CD4-positive, alpha-beta T cell treated with Interleukin-6 at 100 ng/mL for 8 hours (primary cell): ENCODE measurements at places on chromosomes 6 and 20.

DNA sequence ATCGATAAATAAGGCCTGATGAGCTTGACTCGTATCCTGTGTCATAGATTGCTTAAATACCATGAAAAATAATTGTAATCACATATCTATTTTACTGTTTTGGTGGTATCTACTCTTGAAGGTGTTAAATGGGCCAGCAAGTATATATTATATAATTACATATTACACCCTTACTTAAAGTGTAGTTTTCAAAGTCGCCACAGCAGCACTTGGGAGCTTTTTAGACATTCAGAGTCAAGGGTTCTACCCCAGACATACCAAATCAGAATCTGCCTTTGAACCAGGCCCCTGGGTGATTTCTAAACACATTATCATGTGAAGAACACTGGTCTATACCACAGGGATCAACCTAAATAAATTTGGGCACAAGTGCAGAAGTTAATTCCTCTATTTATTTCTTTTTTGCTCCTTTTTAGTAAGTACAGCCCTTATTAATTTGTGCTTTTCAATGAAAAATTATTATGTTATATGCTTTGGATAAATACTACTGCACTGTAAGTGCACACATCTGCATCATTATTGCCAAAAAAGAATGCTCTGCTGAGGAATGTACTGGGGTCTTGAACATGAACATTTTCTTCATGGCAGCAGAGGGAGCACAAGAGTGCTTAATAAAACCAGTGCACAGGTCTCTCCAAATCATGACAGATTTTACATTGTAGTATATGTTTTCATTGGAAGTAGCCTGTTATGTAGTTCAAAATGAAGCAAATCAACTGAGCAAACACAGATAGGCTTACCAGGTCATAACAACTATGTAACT, 3.1 kb upstream of the ATXN1 start:
- DNase-seq, result peak; percentile 27

DNA sequence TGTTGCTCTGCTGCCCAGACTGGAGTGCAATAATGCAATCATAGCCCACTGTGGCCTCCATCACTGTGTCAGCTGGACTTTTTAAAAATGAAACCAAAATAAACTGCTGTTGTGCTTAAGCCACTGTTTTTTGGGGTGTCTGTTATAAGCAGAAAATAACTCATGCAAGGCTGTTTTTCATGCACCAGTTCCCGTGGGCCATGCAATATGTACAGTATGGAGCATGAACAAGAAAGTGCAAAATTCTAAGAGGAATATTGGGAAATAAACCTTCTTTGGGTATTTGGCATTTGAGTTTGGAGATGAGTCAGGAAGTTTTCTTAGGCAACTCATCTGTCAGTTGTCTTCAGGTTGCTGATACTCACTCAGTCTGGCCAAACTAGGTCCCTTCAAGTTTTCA, 14.9 kb upstream of the ZFAND3 start:
- DNase-seq, result no peak

GRCh38 chr6:9799582-9799981, 615.3 kb downstream of the TFAP2A start:
- DNase-seq, result no peak

- no peak for DNase-seq
Measured at GRCh38 chr6:150143516-150144293, 861 bp downstream of the PPP1R14C start.

- DNase-seq, result no peak
Measured at GRCh38 chr6:156850353-156850752, 73.2 kb downstream of the ARID1B start.

GRCh38 chr20:58360936-58361335, 28.1 kb upstream of the VAPB start:
- DNase-seq, result no peak

GRCh38 chr6:118968416-118968815, 33.5 kb upstream of the MCM9 start:
- DNase-seq, result no peak

DNA sequence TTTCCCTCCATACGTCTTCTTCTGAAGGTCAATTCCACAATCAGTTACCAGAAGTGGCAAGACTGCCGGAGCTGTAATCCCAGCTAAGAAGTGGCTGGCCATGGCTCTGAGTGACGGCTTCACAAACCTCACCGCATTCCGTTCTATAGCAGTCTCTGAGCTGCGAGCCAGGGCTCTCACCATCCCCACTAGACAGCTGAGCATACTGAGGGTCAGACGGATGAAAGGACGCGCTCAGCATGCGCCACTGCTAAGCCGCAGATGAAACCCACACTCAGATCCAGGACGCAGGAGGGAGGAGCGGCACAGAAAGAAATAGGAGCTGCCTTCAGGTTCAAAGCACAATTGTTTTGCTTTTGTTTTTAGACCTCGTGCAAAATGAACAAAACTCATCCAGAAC, 97.9 kb downstream of the ANKRD60 start:
- DNase-seq, result no peak

GRCh38 chr6:5997420-5997987, 9.2 kb downstream of the NRN1 start:
- no peak for DNase-seq

- DNase-seq, result no peak
Measured at GRCh38 chr20:4812216-4812615, 90.5 kb downstream of the PRND start.

DNA sequence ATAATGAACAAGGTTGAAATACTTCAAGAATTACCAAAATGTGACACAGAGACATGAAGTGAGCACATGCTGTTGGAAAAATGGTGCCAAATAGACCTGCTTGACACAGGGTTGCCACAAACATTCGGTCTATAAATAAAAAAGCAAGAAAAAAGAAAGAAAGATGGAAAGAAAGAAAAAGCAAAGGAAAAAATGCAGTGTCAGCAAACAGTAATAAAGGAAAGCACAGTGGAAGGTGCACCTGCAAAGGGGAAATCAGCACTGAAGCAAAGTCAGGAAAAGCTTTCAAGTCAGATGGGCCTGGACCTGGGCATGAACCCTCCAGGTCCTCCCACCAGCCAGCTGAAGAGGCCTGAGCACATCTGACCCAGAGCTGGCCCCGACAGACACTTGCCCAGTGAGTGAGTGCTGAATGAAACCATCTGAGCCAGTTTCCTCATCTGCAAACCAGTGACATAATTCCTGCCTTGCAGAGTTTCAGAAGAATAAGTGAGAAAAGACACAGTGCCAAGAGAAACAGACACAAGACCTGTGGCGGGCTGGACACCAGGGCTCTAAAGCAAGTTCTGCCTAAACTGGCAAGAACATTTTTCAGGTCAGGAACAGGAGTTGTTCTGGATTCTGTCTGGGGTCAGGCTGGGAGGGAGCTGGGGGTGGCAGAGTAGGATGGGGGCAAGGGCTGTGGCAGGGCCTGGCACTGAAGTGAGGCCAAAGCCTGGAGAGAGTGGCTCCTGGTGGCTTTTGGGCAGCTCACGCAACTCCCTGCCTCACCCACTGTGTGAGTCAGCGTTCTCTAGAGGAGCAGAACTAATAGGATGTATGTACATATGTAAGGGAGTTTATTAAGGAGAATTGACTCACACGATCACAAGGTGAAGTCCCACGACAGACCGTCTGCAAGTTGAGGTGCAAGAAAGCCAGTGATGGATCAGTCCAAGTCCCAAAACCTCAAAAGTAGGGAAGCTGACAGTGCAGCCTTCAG, 23.9 kb upstream of the MICB start:
- no peak for DNase-seq

DNA sequence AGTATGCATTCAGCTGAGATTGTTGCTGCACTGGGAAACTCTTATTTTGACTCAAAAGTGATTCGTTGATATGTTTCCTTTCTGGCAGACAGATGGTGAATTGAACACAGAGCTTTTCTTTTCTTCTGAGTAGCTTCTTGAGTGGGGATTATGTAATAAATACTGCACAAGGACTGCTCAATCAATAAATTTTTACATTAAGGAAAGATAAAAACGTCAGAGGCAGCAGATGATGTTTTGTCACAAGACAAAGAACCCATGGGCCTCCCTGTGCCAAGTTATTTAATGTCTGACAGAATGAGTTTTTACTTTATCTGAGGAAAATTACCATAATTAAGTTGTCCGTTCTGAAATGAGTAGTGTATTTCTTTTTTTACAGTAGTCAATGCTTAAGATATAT, 460.3 kb downstream of the UTRN start:
- DNase-seq, result no peak

DNA sequence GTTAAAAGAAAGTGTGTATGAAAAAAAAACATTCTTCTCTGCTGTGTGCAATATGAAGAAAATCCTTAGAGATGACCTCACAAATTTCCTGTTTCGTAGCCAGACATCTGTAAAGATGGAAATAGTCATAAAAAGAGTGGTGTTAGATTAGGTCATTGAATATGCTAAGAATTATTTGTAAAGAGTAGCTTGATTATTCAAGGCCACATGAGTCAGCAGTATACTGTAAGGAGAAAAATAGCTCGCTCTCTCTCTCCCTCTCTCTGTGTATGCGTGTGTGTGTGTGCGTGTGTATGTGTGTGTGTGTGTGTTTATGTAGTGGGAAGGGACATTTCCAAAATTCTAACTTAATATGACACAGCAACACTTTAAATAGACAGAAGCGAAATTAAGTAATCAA, 78.8 kb downstream of the PTCHD4 start:
- no peak for DNase-seq
